ENCODE measurements at places on chromosomes 4 and X.

- DNase-seq, result no peak
Observed at GRCh38 chr4:178140326-178140915, 698.2 kb upstream of the AGA start.

DNA sequence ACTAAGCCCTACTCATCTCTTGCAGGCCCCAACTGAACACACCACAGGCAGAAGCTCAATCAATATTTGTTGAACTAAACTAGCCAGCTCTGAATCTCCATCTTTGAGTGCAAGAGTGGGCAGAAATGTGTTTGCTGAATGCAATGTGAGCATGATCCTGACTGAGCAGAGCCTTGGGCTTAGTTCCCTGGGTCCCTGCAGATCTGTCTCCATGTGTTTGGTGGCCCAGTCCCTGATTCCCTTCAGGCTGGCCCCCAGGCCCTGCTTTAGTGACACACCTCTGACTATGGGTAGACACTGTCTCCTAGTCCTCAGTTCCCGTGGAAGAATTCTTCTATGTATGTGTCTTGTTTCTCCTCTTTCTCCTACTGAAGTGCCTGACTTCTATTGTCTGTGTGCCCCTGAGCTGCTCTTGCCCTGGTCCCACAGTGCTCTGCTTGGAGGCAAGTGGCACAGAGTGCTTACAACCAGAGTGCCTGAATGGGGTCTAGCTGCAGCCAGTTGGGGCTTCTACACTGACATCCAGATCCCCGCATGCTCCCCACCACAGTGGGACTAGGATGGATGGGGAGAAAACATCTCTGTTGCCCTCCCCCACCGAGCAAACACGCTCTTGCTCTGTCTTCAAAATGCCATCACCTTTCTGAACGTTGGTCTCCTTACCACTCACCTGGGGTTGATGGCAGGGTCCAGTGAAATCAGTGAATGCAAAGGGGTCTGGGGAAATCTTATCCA is 9.3 kb downstream of the PJA1 start:
- DNase-seq, result no peak

GRCh38 chr4:68630371-68630770 is 40.1 kb downstream of the UGT2B15 start:
- no peak for DNase-seq

GRCh38 chr4:14726441-14726840 is 275.8 kb upstream of the CPEB2 start:
- DNase-seq, result no peak

DNA sequence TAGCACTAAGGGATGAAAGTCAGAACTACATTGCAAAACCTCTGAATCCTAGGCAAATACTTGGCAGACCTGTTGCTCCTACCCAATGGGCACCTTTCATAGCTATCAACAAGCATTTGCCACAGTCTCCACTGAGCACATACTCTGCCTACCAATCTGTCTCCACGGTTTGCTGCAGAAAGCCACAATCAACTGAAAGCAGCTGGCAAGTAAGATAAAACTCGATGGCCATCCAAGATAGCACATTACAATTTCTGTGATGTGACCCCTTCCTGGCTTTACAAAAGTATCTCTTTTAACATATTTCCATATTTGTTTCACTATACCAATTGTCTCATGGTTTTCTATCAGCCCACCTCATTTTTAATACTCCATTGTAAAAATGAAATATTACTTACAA is 1060.5 kb upstream of the INTU start:
- DNase-seq, result no peak

- DNase-seq, result no peak
Observed at GRCh38 chr4:139273835-139274234, 6.2 kb downstream of the MGARP start.

- no peak for DNase-seq
Observed at GRCh38 chrX:38672646-38673045, 111.3 kb downstream of the TSPAN7 start.

DNA sequence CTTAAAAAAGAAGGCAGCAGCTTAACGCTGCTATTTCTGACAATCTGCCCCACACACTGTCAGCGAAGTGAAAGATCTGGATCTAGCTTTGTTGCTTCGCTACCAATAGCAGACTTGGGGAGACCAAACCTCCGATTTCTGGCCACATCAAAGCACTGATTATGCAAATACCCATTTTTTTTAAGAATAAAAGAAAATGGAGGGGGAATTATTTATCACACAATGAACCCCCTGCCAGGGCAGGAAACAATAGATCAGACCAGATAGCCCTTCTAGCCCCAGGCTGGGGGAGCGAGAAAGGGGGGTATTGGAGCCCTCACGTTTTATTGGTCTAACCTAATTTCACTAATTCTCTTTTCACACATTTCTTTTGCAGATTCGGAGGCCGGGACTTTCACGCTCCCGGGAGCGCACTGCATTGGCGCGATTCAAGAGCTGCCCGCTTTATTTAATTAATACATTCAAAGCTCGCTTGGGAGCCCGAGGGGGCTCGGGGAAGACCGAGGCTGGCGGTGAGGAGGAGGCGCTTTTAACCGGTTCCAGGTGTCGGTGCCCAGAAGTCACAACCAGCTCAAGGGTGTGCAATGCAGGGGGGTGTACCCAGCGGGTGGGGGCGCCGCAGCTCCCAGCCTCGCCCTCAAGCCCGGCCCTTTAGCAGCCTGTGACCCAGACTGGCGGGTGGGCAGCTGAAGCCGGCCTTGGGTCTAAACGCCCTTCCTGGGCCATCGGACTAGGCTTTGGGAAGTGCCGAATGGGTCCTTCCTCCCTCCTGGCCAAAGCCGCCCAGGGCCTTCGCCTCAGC is 5.5 kb downstream of the NEUROG2 start:
- DNase-seq, result no peak

DNA sequence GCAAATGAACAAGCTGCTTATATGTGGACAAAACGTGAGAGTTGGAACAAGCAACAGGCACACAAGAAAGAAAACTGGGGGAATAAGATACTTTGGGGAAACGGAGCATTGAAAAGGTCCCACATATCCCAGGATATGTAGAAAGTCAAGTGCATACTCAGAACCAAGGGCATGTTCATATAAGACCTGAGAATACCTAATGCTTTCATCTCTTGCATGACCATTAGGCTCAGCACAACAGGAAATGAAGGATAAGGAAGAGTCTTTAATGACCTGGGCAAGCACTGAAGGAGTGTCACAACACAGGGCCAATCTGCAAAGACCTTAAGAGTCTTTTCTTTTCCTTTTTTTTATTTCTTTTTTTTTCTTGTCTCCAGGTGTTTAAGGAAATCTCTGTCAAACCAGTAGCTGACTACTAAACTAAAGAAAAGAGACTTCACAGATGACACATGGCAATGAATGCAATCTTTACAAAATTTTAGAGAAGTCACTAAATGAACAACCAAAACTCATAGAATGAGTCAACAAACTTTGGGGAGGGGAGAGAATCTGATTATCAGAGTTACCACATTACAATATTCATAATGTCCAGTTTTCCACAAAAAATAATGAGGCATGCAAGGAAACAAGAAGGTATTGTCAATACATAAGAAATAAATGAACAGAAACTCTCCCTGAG is 67.9 kb upstream of the STK26 start:
- DNase-seq, result no peak

DNA sequence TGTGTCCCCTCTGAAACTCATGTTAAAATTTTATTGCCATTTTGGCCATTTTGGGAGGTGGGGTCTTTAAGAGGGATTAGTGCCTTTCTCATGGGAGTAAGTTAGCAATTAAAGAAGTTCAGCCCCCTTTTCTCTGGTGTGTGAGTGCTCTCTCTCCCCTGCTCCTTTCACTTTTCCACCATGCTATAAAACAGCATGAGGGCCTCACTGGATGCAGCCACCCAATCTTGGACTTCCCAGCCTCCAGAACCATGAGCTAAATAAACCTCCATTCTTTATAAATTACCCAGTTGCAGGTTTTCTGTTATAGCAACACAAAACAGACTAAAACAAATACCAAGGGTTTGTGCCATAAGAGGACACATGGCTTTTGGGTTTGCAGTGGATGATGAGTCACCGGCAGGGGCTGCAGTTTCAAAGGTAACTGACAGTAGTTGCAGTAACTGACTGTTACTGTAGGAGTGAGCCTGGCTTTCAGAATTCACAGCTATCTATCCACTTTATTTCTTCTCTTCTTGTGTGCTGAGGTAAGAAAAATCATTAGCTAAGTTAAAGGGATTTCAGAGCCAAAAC is 121.5 kb downstream of the PPEF1 start:
- no peak for DNase-seq

- DNase-seq, result no peak
Observed at GRCh38 chr4:73698217-73698616, 42.2 kb upstream of the CXCL8 start.
